Inflammatory macrophage treated with lipopolysaccharide for 1 hour (primary cell): ENCODE measurements at places on chromosomes 2 and 18.

DNA sequence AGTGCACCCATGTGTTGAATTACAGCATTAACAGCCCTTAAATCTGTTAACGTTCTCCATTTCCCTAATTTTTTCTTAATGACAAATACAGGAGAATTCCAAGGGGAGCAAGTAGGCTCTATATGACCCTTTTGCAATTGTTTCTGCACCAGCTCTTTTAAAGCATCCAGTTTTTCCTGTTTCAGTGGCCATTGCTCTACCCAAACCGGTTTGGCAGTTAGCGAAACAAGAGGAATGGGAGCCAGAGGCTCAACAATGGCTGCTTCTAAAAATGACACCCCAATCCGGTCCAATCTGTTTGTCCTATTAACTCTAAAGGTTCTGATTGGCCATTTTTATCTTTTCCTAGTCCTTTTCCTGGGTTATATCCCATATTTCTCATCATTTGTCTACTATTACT lies 15.1 kb upstream of the SUCLG1 start:
- no peak for DNase-seq

GRCh38 chr2:237101118-237101979 lies 15.7 kb downstream of the COPS8 start:
- DNase-seq = no peak

DNA sequence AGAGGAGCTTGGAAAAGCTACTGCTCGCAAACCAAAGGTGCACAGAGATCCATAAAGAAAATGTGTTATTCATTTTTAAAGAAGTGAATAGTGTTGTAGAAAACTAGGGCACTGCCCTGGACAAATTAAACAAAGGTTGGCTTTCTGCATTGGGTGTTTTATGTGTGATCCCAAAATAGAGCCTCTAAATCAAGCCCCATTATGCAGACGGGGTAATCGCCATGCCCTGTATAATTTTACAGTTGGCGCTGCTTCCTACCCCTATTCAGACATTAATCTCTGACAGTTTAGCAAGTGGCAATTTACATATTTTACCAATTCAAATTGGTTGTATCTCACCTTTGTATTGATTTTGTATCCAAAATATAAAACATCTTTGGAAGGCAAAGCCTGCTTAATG lies 109.1 kb downstream of the PID1 start:
- no peak for DNase-seq

GRCh38 chr2:203774760-203775159 lies 68.3 kb downstream of the CD28 start:
- DNase-seq = no peak

DNA sequence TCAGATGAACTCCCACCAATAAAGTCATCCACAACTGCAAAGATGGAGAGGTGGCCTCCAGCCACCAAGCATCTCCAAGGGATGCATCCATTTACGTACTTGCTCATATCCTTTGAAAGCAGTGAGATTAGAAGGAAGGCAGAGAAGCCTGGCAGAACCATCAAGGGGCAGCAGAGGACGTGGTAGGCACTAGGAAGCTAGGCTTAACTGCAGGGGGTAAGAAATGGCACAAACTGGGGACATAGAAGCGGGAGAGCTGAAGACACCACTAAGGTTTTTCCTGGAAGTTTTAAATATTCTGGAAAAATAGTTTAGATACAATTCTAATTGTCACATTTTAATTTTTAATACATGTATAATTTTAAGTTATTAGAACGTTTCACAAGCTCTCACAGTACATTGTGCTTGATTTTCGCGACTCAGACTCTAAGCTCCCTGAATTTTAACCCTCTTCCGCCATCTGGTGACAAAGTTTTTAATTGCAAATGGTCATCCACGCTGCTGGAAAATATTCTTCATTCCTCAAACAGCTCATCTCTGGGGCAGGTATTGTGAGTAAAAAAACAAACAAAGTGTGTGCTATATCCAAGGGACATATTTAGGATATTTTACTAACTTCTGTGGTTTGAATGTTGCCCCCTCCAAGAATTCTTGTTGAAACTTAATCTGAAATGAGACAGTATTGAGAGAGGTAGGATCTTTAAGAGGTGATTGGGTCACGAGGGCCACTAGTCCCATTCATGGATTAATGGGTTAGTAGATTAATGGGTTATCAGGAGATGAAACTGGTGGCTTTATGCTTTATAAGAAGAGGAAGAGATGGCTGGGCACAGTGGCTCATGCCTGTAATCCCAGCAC lies 1.6 kb upstream of the PSTPIP2 start:
- DNase-seq = peak; percentile 56

DNA sequence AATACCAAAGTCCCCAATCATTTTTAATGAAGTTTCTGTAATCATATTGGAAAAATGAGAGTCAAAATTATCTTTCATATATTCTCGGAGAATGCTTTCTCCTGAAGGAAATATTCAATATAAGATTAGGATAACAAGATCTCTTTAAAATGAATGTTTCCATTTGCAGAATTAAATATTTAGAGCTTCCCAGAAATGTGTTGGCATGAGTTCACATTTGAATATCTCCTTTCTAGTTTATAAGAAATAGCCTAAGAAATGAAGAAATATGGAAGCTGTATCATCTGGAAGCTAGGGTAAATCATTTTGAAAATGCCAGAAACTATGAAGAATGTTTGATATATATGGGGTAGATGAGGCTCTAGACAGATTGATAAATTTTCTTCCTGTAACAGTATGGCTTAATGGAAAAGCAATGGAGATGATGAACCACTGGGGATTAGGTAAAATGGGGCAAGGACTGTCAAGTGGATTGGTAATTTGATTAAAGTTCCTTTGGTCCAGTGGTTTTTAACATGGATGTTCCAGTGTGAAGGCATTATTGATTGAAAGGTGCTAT lies 184.6 kb upstream of the ZNF804A start:
- no peak for DNase-seq

- DNase-seq = no peak
Observed at GRCh38 chr2:100041946-100042345, 100.4 kb downstream of the AFF3 start.

DNA sequence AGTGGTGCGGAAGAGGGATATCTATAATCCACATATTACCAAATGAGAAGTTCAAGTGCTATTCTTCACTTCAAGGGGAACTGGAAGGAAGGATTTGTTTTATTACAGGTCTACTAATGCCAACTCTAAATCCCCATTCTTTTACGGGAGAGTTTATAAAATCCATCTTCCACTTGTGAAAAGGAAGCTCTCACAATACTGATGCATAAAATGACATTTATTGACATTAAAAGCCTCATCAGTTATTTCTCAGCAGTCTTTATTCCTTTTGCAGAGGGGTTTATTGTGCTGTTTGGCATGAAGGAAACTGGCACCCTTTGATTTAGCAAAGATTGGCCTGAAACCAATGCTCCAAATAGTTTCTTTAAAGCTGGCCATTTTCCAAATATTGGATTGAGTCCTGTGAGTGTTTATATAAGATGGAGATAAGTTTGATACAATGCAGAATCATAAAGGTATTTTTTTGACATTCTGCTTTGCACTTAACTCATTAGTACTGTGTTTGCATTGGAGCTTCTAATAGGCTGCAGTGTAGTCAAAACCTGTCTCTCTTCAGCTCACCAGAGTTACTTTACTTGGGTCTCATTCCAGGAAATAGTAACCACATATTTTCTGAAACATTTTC lies 26.6 kb downstream of the LRP1B start:
- no peak for DNase-seq

- no peak for DNase-seq
Observed at GRCh38 chr2:120829633-120830025, 94.0 kb downstream of the GLI2 start.

DNA sequence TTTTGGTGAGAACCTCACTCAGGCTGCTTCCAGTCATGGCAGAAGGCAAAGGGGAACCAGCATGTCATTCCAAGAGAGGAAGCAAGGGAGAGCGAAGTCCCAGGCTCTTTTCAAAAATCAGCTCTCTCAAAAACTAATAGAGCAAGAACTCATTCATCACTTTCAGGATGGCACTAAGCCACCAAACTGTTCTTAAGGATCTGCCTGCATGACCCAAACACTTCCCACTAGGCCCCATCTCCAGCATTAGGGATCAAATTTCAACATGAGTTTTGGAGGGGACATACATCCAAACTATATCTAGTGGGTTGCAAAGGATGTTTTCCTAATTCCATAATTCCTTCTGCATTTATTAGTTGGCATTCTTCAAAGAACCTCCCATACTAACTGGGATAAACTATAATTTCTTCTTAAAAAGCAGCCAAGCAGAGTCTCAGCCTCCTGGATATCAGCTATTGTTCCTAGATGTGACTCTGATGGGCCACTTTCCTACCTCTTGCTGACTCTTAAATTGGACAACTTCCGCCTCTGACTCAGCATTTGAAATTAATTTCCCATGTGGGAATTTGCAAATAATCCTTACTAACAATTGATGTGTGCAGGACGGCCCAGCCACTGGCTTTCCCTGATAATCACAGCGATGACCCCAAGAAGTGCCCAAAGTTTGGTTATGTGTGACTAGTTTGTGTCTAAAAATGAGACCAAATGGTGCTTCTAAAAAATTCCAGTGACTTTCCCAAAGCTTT lies 5.5 kb upstream of the REV1 start:
- no peak for DNase-seq

DNA sequence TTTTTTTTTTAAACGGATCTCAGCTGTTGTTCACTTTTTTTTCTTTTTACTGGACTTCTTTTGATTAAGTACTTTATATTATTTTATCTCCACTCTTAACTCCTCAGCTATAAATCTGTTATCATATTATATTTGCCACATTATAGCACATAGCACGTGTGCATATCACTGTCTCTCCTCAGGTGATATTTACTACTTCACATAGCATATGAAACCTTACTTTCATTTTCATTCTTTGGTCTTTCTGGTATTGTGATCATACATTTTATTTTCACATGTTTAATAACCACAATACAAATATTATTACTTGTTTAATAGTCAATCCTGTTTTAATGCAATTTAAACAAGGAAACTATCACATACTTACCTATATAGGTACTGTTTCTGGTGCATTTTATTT lies 993.1 kb upstream of the TMEFF2 start:
- DNase-seq = no peak

DNA sequence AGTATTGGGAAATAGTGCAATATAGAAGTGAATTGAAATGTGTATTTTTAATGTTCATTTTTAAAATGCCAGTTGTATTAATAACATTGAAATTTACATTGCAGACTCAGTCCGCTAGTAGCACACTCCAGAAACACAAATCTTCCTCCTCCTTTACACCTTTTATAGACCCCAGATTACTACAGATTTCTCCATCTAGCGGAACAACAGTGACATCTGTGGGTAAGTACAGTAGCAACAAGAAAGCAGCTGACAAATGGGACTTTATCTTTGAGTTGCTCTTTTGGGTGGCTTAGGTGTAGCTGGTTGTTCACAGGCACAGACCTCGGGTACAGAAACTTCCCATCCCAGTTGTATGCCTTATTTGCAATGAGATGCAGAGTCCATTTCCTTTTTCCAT lies 118.2 kb upstream of the IL1R2 start:
- DNase-seq = no peak

GRCh38 chr2:216057688-216058193 lies 23.9 kb downstream of the PECR start:
- peak; percentile 65 for DNase-seq

DNA sequence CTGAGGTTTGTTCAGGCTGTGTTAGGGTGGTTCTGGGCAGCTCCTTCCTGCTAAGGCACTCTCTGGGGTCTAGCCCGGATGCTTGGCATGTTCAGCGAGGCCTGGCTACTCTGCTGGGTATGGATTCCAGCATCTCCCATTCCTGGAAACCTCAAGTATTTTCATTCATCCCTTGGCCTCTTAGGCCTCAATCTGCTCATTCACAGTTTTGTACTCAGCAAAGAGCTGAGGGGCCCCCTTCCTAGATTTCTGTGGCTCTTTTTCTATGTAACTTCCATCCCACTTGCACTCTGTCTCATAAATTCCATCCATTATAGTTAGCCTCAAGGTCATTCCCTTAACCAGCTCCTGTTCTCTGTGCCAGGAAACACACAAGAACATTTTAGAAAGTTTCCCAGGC lies 798.8 kb upstream of the HS6ST1 start:
- DNase-seq = no peak

GRCh38 chr2:61670591-61671501 lies 132.7 kb upstream of the XPO1 start:
- DNase-seq = peak; percentile 37

- peak; percentile 41 for DNase-seq
Observed at GRCh38 chr18:63848159-63848558, 39.3 kb upstream of the SERPINB2 start.

- peak; percentile 93 for DNase-seq
Observed at GRCh38 chr2:231342061-231342711, 53.3 kb upstream of the B3GNT7 start.

DNA sequence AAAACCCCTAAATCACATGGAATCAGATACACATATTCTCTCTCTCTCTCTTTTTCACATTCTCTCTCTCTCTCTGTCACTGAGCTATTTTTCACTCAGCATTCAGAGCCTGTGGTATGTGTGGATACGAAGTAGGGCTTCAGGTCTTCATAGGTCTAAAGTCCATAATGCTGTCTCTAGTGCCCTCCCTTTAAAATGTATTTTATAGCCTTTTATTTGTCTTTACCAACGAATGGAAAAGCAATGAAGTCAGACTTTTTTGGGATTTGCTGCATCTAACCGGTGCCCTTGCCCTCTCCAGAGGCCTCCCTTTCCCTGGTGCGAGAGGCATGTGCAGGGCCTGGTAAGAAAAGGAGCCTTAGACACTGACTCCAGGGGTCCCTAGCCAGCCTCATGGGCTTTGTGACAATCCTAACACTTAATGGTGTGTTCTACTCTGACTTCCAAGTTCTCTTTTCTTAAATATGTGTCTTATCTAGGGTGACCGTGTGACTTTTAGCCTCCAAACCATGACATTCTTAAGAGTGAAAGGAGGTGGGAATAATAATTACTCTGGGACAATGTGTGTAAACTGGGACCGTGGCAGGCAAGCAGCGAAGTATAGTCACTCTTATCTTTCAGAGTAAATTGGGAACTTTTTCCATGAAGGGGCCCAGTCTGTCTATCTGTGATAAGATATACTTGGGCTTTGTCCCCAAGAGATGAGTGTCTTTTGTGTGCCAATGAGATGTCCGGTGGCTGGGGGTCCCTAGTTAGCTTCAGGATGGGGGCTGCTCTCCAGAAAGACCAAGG lies 101.1 kb downstream of the B3GNT2 start:
- DNase-seq = no peak

GRCh38 chr2:127612111-127612822 lies 33.7 kb upstream of the GPR17 start:
- DNase-seq = no peak

- DNase-seq = no peak
Observed at GRCh38 chr18:48354746-48355260, 54.4 kb downstream of the ZBTB7C start.

GRCh38 chr2:5692561-5693286 lies 540 bp downstream of the SOX11 start:
- DNase-seq = no peak

- no peak for DNase-seq
Observed at GRCh38 chr2:1498176-1498575, 84.9 kb downstream of the TPO start.
